ENCODE measurements at places on chromosomes 6 and 20. TPM values are rescaled to one million over a fixed set of nuclear protein-coding genes. Genes with fewer than 3 reads are reported as not detected.

The CD24 gene
- polyA plus RNA-seq = 21.2 TPM

The IL17F gene
- not detected for polyA plus RNA-seq

The TNFRSF6B gene
- polyA plus RNA-seq = 1.4 TPM

The GPLD1 gene
- polyA plus RNA-seq = 1.7 TPM

The FAM83B gene
- polyA plus RNA-seq = not detected

The KIAA1755 gene
- polyA plus RNA-seq = 7.6 TPM

The PRL gene
- 2.4 TPM for polyA plus RNA-seq

The FAM110A gene
- polyA plus RNA-seq = 8.9 TPM

The FLRT3 gene
- polyA plus RNA-seq = 21.0 TPM

DNA sequence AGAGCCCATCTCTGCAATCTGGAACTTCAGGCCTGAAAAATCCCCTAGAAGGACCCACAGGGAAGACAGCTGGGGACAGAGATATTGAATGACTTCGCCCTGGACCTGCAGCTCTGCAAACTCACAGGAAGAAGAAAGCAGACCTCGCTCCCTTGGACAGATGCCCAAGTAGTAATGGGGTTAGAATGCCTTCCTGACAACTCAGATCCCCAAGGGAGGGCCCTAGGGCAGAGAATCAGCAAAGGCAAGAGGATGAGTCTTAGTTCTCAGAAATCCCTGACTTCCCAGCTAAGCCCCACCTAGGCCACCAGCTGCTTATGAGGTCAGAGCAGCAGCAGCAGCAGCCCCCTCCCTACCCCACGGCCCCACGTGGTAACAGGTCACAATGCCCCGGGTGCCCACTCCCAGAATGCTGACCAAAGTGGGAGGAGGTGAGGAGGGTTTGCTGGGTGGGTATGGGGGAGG, at the start of gene C20orf141:
C20orf141 (plus strand) TSS at position 401 of the 465 bp plus-strand sequence. CDS start 198 bp downstream, outside the sequence.
- DNase-seq = peak; percentile 98

DNA sequence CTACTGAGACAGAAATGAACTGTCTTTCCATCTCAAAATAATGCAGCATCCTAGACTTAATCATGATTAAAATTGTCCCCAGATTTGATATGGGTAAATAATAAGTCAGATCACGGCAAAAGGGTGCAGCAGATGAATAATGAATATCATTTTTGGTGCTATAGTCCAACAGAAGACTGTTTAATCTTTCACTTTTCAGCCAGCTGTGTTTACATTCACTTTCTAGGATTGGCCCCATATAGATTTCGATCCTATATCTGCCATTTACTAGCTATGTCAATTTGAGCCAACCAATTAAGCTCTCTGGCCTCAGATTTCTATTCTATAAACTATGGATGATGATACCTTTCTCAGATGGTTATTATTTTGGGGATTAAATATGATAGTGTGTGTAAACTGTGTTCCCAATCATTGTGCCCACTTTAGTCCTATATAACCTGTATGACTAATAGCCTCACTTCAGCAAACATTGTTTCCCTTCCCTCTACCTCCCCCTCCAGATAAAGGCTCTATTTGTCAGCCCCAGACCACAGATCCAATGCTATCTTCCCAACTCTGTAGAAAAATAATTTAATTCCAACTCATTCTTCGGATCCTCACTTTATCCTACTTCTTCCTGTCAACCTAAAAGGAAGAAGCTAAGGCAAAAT, 53.6 kb upstream of the NT5E start:
- no peak for DNase-seq

GRCh38 chr20:40510622-40511021, 178.4 kb downstream of the MAFB start:
- no peak for DNase-seq

DNA sequence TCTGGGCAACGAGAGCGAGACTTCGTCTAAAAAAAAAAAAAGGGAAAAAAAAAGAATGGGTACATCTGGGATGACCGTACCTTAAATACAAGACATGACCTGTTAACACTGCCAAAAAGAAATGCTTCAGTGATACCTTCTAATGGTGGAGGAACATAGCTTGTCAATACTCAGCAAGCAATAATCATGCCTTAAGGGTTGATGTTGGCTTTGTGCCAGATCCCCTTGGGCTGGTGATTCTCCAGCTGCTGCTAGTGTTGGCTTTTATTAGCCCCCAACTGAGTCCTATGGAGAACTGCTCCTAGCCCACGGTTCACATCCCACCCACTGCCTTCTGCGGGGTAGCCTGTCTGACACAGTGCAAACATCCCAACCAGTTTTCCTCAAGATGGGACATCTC, 134.9 kb downstream of the PLCB1 start:
- no peak for DNase-seq

DNA sequence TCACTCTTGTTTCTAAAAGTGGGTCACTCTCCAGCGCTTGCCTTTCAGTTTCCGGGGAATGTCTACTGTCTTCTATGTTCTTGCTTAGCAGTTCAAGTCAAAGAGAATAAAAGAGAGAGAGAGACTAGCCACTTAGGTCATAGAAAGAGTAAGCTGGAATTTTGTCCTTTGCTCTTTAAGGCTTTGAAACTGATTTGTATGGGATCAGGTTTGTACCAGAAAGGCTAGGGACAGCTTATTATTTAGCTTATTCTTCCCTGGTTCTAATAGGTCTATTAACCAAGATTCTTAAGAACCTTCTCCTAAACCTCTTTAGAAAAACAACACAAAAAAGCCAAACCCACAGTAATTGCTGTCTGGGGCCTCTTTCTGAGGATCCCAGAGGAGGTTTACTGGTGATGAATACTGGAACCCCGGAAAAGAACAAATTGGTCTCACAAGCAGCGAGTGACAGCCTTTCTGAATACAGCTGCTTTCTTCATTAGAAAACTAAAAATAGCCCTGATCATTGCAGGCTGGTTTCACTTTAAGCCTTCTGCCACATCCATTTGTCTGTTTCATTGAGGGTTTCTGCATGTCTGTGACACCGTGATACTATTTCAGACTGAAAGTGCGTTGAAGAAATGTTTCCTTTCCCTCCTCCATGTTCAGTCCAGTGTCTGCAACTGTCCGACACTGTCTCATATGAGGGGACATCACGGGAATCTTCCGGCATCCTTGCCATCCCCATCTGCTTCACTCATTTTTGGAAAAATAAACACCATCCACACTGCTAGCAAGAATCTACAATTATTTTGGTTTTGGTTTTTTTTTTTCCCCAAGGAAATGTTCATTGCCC, 75.1 kb upstream of the ATXN1 start:
- DNase-seq = peak; percentile 32

DNA sequence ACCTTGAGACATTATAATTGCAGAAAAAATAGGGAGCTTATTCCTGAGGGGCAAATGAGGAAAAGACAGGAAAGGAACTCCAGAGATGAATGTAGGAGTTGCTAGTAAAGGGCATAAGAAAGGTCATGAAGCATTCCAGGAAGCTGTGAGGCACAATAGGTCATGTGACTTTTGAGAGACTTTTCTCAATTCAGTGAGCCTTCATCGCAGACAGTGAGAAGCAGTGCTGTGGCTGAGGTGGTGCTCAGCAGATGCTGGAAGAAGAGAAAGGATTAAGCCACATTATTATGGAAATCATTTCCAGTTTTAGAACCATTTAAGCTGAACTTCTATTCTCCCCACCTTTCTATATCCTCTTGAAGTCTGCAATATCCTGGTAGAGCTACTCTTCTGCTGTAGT, 4.1 kb downstream of the SPTLC3 start:
- no peak for DNase-seq

DNA sequence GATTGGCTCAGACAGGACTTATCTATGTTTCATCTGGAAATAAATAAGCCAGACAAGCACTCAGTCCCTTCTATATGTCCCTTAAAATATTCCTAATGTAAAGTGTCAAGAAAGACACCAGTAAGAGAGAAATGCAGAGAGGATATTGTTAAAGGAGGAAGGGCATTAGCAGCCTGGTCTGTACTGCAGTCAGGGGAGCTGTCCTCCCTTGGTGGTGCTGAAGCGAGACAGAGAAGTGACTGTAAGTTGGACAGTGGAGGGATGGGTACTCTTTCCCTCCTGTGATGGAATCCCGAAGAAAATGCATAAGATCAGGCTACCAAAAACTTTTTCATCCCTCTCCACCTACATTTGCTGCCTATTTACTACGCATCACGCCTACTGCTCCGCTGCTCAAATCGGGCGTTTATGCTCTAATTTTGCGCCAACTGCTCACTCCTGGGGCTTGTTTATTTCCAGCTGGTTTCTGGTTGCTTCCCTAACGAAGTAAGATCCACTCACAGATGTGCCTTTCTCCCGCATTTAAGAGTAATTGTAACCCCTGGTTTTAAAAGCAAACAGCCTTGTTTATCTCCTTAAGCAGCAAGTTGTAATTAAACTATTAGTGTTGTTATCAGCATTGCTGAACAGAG, 35.2 kb downstream of the PHACTR1 start:
- DNase-seq = peak; percentile 45

- DNase-seq = no peak
These were observed 56.3 kb downstream of the RTN4IP1 start for GRCh38 chr6:106572875-106573585.

GRCh38 chr6:117448732-117449485, 23.2 kb upstream of the ROS1 start:
- DNase-seq = no peak

DNA sequence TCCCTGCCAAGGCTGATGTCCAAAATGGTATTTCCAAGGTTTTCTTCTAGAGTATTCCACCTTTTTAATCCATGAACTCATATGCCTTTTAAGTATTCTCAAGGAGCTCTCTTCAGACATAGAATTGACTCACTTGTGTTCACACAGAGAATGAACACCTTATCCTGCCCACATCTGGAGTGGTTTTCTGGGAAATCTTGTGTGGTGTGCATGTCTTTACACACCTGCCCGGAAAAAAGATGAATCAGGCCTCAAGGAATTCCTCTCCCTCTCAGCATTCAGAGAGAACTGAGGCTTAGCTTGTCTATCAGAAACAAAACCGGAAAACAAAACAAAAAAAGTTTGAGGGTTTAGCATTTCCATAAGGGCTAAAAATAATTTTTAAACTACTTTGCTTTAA, 148.8 kb downstream of the TFAP2A start:
- DNase-seq = no peak

DNA sequence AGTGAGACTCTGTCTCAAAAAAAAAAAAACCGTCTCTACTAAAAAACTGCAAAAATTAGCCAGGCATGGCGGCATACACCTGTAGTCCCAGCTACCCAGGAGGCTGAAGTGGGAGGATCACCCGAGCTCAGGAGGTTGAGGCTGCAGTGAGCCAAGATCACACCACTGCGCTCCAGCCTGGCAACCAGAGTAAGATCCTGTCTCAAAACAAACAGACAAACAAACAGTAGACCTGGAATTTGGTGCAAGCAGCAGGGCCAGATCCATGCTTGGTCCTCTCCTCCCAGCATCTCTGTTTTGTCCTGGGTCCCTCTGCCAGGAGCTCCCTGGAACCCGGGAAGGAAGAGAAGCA, 11.6 kb downstream of the RIPOR3 start:
- no peak for DNase-seq

GRCh38 chr20:11454966-11455799, 462.5 kb upstream of the BTBD3 start:
- DNase-seq = no peak

GRCh38 chr6:25404091-25404490, 124.9 kb downstream of the CARMIL1 start:
- no peak for DNase-seq

Measured in muscle of back (tissue), 13 donors.